ENCODE measurements at places on chromosomes 7 and 10.
A peak's percentile ranks its signal among the peaks of the same experiment; 100 is the strongest.

DNA sequence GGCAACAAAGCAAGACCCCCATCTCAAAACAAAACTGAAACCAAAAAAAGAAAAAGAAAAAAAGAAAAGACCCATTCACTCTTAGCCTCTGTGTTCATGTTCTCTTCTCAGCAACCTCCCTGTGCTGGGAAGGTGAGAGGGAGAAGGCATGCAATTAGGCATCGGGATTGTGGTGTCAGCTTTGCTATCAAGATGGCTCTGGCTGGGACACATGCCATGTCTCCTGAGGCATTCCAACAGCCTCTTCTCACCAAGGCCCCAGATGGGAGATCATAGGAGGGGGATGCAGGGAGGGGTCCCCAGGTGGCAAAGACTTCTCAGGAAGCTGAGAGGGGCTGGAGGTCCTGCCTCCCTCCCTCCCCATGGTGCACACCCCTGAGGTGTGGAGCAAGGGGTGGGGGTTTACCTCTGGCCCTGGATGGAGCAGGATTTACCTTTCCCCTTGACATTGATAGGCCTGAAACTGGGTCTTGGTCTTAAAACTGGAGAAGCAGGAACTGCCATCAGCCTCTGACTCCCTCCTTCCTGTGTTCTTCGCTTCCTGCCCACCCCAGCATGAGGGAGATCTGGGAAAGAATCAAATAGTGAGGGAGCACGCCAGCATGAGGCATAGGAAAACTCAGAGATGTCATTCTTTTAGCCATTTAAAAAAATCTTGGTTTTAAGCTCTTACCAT is 96.2 kb upstream of the DUSP5 start:
- no peak for DNase-seq

DNA sequence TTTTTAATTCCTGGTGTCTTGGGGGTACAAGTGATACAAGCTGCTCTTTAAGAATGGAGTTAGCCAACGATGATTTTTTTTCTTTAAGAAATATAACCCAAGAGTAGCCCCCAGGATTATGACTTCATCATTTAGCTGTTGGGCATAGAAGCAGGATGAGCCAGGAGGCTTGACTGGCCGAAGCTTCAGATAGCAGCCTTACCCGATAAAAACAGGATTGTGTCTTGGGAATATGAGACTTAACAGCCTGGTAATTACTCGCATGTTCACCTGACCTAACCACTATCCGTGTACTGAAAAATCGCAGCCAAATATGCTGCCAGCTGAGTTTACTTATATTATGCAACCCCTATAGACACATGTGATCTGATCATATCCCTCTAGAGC is 346.0 kb upstream of the BMPER start:
- no peak for DNase-seq

DNA sequence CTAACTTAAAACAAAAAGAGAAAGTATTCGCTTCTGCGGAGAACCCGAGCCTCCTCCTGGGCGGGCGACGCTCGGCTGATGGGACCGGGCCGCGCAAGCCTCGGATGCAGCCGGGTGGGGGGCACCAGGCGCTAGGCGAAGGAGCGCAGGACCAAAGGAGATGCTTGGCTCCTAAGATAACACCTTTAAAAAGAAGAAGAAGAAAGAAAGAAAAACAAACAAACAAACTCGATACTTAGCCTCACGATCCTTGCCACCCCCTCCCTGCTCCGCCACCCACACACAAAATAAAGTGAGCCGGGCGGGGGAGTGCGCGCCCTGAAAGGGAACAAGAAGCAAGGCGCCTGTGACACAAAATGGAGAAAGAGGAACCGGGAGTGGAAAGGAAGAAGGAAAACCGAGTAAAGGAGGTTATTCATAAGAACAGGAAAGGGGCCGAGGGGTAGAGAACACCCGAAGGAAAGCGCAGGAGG is 34.0 kb upstream of the EBLN1 start:
- peak; percentile 38 for DNase-seq

GRCh38 chr7:33101906-33102305 is 7.3 kb downstream of the RP9 start:
- DNase-seq, result no peak

DNA sequence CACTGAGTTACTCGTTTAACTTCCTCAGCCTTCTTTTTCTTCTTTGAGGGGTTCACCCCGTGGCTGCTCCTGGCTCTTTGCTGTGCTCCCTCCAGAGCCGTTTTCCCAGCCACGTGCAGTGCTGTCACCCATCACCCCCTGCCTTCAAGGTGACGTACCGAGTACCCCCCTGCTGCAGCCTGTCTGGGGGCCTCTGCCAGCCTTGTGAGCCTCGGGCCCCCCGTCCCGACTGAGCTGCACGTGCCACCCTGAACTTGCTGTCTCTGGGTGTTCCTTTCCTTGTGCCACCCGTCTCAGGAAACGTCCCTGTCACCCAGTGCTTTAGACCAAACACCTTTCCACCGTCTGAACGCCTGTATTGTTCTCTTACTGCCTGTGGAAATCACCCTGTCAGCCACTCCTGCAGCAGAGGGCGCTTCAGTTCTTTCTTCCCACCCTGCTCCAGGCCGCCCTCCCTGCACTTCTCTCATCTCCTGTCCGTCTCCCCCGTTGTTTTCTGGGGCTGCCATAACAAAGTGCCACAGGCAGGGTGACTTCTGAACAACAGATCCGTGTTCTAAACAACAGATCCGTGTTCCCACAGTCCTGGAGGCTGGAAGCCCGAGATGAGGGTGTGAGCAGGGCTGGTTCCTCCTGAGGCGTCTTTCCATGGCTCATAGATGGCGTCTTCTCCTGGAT is 44.6 kb downstream of the WDR37 start:
- no peak for DNase-seq

GRCh38 chr7:68484731-68485130 is 1113.5 kb upstream of the AUTS2 start:
- no peak for DNase-seq

GRCh38 chr7:37943905-37944736 is 23.7 kb downstream of the EPDR1 start:
- peak; percentile 21 for DNase-seq

- no peak for DNase-seq
These were observed 26.8 kb upstream of the EGR2 start for GRCh38 chr10:62842983-62843382.

DNA sequence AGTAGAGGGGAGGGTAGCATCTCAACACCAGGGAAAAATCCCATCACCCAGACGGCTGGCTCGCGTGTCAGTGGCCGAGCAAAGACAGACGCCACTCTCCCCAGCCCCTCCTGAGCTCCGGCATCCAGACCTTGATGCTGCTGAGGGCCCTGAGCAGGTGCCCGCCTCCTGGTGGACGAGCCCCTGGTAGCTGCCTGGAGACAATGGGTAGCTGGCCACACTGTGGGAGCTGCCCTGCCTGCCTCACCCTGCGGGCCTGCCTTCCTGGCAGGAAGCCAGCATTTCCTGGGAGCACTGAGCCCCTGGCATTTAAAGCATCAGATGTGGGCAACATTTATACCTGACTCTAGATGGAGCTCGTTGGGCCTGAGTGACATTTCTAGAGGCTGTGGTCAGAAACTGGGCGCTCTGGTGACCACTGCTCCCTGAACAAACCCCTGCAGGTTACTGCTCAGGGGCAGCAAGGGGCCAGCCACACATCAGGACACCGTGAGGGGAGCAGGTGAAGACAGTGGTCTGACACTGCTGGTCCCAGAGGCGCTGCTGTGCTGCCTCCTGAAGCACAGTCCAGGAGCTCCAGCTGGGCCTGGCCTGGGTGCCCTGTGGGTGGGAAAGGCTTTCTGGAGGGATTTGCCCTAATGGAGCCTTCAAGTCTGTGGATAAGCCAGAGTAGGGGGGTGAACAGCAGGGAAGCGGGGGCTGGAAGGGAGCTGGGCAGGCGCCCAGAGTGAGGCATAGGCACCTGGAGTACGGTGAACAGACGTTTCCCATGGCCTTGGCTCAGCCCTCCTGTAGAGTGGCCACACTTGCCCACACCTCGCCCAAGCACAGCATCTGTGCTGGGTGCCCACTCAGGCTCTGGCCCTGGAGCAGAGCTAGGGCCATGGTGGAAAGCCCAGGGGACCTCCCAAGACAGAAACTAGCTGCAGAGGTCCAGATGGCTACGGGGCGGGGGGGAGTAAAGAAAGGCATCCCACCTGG is 138.7 kb downstream of the MAPK8 start:
- DNase-seq, result no peak

DNA sequence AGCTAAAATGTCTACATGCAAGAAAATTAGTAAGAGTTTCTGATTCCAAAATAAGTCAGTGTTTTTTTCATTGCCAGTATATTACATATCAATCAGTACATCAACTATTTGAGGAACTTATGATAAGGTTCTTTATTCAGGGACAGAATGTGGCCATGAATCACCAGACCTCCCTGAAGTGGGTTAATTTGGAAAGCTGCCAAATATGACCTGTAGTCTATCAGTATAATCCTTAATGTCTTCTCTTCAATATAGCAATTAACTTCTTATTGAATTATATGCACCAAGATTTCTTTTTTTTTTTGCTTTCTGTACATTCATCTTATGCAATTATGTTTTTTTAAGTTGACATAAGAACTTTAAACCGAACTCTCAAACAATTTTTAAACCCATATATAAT is 714.5 kb upstream of the POT1 start:
- no peak for DNase-seq

DNA sequence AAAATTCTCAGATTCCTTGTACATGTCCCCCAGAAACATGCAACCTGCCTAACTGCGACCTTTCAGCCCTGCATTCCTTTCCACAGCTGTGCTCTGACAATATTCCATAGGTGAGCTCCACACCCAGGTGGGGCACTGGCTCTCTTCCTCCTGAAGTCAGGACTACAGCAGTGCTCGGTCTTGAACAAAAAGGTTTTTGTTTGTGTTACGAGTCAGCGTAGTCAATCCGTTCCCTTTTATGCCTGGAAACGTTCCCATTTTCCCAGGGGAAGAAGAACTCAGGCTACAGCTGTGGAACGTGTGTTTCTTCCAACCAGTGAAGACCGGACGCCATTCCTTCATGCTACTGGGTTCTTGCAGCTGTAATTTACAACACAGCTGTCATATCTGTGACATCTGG is 52.4 kb upstream of the PFKP start:
- no peak for DNase-seq

- peak; percentile 15 for DNase-seq
These were observed 90.9 kb downstream of the COL26A1 start for GRCh38 chr7:101453617-101454016.

DNA sequence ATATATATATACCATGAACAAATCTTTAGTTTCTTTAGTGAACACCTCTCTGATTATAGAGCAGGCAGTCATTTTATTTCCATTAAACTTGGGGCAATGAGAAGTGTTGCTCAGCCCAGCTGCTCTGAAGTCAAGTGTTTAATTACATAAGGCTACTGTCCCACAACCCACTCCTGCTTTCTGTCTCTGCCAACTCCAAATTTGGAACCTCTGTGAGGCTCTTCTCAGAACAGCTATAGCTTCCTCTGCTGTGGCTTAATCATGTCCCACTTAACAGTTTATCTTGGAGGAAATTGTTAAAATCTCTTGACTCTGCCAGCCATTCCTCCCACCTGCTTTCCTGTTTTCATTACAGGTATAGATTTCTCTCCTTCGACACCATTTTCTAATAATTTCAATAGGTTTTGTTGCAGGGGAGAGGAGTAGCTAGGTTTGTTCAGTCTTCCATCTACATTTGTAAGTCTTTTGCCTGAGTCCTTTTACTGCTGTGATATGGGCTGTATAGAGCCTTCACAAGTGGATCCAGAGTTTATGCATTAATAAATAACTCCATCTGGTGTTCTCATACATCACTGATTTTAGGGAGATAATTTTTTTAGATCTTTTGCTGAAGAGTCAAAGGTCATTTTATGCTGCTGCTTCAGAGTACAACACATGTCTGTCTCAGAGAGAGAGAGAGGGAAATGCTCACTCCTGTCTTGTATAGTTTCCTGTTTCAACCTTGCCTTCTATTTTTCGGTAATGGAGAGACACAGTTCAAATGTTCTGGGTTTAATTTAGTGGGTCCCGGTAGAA is 170.4 kb downstream of the WNT2 start:
- DNase-seq, result no peak

GRCh38 chr7:80830010-80830409 is 88.8 kb downstream of the SEMA3C start:
- DNase-seq, result no peak

- peak; percentile 17 for DNase-seq
These were observed 8.6 kb downstream of the BTBD16 start for GRCh38 chr10:122279725-122280141.

DNA sequence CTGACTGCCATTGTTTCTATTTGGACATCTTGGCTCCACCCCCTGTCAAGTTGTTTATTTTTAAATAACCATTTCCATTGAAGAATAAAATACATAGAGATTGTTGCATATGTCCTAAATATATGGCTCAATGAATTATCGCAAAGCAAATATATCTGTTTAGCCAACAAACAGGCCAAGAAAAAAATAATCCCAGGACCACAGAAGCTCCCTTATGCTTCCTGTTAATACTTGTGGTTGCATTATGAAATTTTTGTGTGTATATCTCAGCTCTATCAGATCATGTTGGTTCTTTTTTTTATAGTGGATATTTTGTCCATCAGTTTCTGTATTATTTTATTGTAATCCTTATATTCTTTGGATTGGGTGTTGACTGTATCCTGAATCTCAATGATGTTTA is 53.4 kb upstream of the CYP2C8 start:
- no peak for DNase-seq

DNA sequence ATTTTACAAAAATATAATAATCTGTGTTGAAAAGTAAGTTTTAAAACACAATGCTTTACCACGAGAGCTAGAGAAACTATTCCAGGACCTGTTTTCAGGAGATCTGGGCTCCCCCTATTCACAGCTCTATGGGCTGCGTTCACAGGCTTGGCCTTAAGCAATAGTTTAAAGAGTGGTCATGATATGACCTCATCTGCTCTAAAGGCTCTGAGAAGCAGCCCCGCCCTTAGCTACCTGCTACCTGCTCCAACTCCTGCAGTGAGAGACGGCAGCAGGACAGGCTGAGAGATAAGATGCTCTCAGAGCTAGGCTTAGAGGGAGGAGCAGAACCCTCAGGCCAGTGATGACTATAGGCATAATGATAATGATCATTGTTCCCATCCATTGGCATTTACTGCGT is 12.6 kb downstream of the ALOX5 start:
- no peak for DNase-seq

- DNase-seq, result no peak
These were observed 47.0 kb downstream of the TBATA start for GRCh38 chr10:70738006-70738760.
